ENCODE measurements at places on chromosomes 3 and 15.

DNA sequence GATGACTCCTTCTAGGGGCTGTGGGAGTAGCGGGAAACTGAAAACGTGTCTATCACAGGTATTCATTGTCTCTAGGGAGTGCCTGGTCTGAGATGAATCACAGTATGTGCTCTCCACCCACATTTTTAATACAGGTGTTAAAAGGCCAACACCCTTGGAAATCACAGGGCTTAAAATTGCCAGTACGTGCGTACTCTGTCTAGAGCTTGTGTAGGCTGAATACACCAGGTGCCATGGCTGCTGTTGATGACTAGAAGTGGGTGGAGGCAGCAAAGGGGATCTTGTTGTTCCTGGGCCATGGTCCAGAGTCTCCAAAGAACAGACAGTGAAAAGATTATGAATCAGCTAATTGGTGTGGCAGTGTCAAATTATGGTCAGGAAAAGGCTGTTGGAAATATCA, 35.1 kb upstream of the P3H2 start:
- no peak for DNase-seq

DNA sequence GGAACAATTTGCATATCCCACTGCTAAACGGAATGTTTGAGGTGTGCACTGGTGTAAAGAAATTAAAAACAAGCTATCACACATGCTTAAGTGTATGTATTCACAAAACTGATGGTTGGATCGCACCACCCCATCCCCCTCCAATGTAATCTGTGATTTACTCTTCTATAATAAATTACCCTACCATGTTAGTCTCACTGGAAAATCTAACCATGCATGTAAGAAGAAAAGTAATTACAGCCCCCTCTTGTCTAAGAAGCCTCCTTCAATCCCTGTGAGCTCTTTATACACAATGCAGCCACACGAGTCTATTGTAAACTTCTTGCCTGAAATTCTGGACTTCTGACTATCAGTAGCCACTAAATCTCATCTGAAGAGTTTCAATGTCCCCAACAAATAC, 173.6 kb downstream of the ZBTB20 start:
- DNase-seq: no peak

GRCh38 chr3:150300388-150300787, 107.7 kb upstream of the TSC22D2 start:
- DNase-seq: no peak

- no peak for DNase-seq
These were observed 185.8 kb downstream of the KCNH8 start for GRCh38 chr3:19334120-19334519.

DNA sequence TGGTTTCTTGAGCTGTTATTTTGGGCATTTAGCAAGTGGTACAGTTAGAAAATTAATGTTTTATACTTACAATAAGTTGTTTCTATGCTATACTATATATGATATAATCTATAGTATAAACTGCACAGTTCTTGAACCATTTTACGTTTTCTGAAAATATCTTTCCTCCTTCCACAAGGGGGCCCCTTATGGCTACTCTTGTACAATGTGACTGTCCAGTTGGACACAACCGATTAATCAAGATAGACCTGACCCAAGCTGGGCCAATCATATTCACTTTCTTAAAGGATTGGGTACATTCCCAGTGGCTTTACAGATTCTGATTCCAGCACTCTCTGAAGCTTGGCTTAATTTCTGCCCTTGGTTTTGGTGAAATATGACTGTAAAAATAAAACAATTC, 953.4 kb downstream of the AGBL1 start:
- DNase-seq: no peak

GRCh38 chr15:50077176-50077575, 41.9 kb downstream of the ATP8B4 start:
- DNase-seq: no peak

- no peak for DNase-seq
These were observed 550.7 kb downstream of the ROBO1 start for GRCh38 chr3:79217096-79217495.

- peak; percentile 16 for DNase-seq
These were observed 45.6 kb upstream of the SYNM start for GRCh38 chr15:99059010-99059981.

- DNase-seq: no peak
These were observed 836 bp upstream of the AKAP13 start for GRCh38 chr15:85379403-85380131.

- DNase-seq: no peak
These were observed 4.1 kb upstream of the PSMA4 start for GRCh38 chr15:78536134-78536533.

DNA sequence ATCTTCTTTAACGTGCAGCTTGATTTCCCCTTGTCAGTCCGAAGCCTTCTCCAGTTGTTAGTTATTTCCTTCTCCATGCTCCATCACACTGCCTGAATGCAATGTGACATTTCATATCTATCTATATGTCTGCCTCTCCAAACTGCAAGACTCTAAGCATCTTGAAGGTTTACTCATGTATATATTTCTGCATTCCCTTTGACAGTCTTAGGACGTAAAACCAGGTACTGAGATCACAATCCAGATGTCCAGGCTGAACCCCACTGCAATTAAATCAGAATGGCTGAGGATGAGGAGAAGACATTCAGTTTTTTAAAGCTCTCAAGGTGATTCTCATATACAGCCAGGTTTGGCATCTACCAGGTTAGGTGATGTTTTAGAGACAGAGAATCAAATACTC, 6.1 kb upstream of the SATB1 start:
- no peak for DNase-seq

DNA sequence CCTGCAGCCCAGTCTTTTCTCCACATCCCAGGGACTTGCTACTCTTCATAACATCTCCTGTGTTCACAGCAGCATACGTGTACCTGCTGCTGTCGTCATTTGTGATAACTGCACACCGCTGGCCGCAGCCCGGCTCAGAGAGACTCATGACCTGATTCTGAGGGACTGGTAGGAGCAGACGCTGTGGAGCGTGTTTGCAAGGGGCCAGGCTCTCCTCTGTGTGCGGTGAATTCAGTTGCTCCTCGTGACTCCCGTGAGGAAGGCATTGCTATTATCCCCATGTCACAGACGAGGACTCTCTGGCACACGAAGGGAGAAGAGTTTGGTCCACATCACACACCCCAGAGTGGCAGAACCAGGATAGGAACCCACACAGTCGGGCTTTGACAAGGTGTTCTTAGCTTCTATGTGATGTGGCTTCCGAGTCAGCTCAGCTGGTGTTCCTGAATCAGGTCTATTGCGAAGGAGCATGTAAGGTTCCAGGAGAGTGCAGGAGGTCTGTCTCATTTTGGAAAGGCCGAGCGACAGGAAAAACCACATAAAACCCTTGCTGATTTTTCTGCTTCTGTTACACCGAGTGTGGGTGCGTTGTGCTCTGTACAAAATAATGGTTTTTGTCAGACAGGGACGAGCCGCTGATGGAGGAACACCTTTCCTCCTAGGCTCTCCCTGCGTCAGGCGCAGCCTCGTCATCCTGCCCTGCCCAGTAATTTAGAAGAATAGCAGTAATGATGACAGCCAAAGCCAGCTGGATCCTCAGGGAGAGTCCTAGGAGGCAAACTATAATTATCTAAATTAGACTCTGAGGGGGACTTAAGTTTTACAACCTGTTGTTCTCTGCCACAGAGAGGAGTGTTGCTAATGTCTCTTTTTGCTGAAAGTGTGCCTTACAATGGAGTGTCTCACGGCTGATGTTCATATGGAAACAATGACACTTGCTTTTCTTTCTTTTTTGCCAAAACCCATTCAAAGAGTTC, 157.5 kb upstream of the RGMA start:
- no peak for DNase-seq

- no peak for DNase-seq
These were observed 133.3 kb downstream of the GRM7 start for GRCh38 chr3:6994081-6994668.

DNA sequence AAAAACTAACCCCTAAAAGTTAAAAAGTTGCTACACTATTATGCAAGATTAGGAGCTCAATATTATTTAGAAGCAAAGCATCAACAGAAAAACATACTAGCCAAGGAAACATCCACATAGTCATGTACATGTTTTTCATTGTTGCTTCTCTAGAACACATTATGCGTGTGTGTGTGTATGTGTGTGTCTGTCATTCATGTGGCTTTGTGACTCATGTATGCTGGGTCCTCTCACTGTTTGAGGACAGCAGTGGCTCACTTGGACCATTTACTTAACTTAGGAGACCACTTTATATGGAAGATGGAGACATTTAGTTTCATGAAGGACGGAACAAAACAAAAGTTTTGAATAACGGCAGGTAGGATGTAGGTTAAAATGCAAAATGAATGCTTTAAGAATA, 219.4 kb upstream of the THBS1 start:
- no peak for DNase-seq
